ENCODE measurements at places on chromosomes 5 and 9.
A peak's percentile ranks its signal among the peaks of the same experiment; 100 is the strongest.

DNA sequence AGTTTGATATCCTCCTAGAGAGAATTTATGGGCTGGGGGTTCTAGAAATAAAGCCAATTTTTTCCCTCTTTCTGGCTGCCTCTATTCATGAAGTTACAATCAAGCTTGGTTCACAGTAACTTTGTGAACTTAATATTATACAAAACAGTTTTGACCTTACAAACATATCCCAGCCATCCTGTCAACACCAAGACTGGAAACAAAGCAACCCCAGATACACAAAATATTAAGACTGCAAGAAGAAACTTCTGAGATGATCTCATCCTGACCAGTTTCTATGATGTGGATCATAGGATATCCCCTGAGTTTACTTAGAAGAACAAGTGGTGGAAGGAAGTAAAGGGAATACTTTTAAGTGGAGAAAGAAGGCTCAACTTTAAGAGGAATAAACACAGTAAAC lies 28.3 kb upstream of the CER1 start:
- H3K27me3 ChIP-seq: no peaks in the 10 kb centered on the region
- H3K4me1 ChIP-seq: no peaks in the 10 kb centered on the region
- no peaks in the 10 kb centered on the region for H3K36me3 ChIP-seq
- H3K4me3 ChIP-seq: no peak overlapping the region
- H3K27ac ChIP-seq: no peak overlapping the region
- no peak for DNase-seq

DNA sequence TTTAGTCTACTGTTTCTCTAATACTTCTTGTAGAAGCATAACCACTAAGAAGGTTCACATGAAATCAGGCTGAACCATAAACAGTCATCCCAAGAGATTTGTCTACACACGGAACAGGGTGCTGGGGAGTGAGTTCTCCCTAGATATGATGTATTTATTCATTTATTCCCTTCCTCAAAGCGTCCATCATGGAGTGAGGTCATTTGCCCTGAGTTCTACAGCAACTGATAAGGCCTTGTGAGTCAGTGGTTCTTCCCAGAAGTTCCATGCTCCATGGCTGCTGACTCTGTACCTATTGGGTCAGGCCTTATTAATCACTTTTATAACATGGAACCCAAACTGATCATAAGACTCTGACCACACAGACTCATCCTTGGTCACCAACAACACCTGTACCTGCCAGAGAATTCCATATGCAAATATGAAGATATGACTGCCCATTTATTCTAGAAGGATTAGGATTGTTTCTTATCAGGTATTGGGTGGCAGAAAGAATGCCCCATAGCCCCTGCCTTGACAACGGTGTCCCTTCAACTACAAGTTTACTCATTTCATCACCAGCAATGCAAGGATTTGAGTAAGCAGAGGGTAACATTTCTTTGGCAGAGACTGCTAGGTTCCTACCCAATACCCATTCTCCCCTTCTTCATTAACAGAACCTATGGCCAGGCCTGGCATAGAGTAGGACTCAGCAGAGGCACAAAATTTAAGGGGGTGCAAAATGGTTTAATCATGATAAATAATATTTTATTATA lies 118.1 kb downstream of the LHFPL2 start:
- H3K4me1 ChIP-seq: no peaks in the 10 kb centered on the region
- no peaks in the 10 kb centered on the region for H3K27me3 ChIP-seq
- no peak for DNase-seq

DNA sequence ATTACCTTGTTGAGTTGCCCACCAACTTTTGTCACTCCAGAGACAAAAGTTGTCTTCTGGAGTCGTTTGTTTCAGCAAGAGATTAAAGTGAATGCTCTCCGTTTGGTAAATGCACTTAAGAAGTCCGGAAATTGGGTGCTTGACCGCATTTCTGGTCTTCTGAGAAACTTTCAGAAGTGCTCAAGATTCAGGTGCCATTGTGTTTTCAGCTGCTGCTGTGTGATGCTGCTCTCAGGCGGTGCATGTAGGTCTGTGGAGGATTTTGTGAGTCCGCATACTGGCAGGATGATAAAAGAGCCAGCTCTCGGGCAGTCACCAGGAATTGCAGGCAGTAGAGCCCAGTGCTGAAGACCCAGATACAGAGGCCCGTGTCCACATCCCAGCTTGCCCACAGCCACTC lies 5.9 kb upstream of the NFIL3 start:
- peaks cover 33% of the 10 kb centered on the region for H3K27me3 ChIP-seq
- H3K4me3 ChIP-seq: no peak overlapping the region
- peak overlapping the region; percentile 15 for H3K27ac ChIP-seq
- no peaks in the 10 kb centered on the region for H3K36me3 ChIP-seq
- no peaks in the 10 kb centered on the region for H3K4me1 ChIP-seq
- DNase-seq: no peak

DNA sequence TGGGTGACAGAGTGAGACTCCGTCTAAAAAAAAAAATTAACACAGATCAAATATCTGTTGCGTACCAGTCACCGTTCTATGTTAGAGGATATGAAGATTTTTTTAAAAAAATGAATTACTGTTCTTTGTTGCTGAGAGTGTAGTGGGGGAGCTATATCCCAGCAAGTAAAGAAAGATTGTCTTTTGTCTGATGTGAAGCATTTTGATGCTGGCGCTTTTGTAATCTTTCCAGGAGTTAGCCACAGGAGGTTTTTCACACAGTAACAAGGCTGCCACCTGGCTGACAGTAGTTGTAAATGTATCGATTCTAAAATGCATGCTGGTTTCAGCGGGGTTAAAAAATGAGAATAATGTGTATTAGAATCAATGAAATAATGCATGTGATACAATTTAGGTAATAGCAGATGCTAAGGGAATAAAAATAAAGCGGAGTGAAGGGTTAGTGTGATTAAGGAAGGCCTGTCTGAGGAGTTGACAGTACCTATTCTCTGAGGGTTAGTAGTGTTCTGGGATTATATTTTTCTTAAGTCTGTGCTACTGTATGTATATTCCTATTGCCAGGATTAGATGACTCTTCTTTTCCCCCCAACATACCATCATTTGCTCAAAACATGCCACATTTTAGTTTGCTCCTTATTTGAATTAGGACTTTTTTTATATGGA lies 3.4 kb downstream of the LMNB1 start:
- H3K4me3 ChIP-seq: peak overlapping the region; percentile 17
- peak; percentile 61 for DNase-seq
- H3K27ac ChIP-seq: no peak overlapping the region
- no peaks in the 10 kb centered on the region for H3K27me3 ChIP-seq
- peaks cover 3% of the 10 kb centered on the region for H3K36me3 ChIP-seq

DNA sequence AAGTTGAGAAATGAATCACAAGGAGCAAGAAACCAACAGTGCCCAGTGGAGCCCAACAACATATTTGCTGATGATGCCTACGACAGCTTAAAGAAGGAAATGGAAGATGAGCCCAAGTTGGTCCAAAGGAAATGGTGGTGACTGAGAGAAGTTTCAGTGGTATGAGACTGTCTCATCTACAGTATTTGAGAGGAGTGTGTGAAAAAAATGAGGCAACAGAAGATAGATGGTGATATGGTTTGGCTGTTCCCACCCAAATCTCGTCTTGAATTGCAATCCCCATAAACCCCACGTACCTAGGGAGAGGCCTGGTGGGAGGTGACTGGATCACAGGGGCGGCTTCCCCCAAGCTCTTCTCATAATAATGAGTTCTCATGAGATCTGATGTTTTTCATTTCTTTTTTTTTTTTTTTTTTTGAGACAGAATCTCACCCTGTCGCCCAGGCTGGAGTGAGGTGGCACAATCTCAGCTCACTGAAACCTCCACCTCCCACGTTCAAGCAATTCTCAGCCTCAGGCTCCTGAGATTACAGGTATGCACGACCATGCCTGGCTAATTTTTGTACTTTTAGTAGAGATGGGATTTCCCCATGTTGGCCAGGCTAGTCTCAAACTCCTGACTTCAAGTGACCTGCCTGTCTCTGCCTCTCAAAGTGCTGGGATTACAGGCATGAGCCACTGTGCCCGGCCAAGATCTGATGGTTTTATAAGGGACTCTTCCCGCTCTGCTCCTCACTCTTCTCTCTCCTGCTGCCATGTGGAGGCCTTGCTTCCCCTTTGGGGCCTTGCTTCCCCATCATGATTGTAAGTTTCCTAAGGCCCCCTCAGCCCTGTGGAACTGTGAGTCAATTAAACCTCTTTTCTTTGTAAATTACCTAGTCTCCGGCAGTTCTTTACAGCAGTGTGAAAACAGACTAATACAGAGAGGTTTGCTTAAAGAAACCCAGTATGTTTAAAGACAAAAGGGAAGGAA lies 30.2 kb downstream of the EFCAB9 start:
- no peaks in the 10 kb centered on the region for H3K27me3 ChIP-seq
- no peaks in the 10 kb centered on the region for H3K4me1 ChIP-seq
- DNase-seq: no peak
- H3K4me3 ChIP-seq: no peak overlapping the region
- no peak overlapping the region for H3K27ac ChIP-seq

DNA sequence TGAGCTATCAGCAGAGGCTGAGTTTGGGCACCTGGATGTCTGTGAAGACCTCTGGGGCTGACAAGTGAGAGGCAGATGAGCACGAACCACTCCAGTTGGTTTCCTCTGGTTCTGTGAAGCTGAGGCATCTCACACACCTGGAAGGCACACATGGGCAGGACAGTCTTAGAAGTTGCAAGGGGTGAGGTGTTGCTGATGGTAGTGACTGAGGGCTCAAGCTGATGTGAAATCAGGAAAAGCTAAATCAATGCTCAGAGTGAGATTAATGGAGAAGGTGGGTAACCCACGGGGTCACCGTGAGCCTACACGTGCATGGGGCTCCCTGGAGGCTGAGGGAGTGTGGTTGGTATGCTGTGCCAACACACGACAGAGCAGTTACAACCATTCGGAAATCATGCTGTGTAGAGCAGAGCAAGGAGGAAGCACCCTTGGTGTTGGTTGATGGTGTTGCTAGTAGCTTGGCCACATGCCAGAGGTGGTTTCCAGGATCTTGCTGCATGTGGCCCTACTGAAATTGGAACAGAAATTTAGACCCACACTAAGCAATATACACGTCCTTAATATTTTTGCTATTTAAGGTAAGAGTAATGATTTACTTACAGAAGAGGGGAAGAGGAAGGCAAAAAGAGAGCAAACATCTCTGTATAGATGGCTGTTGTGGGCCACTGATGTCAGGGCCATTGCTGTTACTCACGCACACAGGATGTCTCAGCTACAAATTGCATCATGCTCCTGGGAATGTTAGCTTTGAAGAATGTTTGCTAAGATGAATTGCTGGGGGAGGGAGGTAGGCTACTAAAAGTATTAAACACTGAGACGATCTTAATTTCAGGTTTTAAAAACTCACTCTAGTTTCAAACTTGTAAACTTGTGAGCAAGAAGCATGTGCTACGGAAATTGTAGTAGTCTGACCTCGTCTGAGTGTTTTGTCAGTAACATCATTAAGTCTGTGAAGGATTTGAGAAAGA lies 170.5 kb downstream of the ARHGEF28 start:
- peaks cover 2% of the 10 kb centered on the region for H3K4me1 ChIP-seq
- no peaks in the 10 kb centered on the region for H3K36me3 ChIP-seq
- DNase-seq: no peak
- no peak overlapping the region for H3K27ac ChIP-seq
- no peak overlapping the region for H3K4me3 ChIP-seq
- no peaks in the 10 kb centered on the region for H3K27me3 ChIP-seq

DNA sequence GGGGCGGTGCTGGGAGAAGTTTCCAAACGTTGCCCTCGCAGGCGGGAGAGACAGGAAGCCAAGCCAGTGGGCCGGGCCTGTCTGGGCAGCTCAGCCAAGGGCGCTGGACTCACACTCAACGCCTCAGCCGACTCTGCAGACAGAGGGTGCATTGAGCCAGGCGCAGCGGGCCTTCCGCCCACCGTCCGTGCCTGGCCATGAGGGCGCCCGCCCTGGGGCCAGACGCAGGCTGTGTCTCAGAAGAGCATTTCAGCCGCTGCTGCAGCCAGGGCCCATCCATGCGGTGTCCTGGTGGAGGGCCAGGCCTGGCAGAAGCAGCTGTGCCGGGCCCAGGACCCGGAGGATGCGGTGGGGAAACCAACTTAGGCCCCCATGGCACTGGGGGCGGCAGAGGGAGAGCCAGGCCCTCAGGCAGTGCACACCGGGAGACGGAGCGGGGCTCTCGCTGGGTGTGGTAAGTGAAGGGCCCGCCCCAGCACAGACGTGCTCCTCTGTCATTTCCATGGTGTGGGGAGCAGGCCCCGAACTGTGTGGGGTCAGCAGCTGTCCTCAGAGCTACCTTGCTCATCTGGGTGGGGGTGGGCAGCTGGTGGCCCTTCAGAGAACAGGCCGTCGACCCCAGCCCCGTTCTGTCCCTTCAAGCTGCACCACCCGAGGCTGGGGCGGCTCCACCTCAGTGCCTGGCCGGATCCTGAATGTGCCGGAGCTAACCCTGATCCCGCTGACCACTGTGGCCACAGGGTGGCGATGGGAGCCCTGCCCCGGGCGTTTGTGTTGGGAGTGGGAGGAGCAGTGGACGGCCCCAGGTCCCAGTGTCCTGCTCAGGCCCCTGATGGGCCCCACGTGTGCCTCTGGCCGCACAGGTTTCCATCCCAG lies 18.0 kb downstream of the DNLZ start:
- no peak overlapping the region for H3K27ac ChIP-seq
- H3K27me3 ChIP-seq: no peaks in the 10 kb centered on the region
- no peaks in the 10 kb centered on the region for H3K36me3 ChIP-seq
- H3K4me3 ChIP-seq: no peak overlapping the region
- DNase-seq: no peak
- no peaks in the 10 kb centered on the region for H3K4me1 ChIP-seq

- DNase-seq: no peak
- H3K36me3 ChIP-seq: no peaks in the 10 kb centered on the region
These were observed 53.8 kb downstream of the TTC39B start for GRCh38 chr9:15253197-15253596.

DNA sequence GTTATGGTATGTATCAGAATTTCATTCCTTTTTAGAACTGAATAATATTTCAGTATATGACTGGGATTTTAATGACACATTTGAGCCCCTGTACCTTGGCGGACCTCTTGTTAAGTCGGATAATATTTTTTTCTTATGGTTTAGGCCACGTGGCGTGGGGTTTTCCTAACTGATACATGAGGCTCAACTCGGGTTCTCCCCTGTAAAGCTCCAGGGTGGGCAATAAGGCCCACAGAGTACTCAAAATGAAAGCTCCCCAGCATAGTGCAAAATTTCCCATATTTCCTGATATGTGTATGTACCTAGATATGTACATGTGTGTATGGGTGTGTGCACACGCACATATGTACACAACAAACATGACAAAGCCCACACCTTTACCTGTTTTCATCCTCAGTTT lies 24.5 kb downstream of the TICAM2 start:
- H3K4me3 ChIP-seq: no peak overlapping the region
- H3K4me1 ChIP-seq: no peaks in the 10 kb centered on the region
- DNase-seq: no peak
- no peaks in the 10 kb centered on the region for H3K27me3 ChIP-seq
- no peak overlapping the region for H3K27ac ChIP-seq

DNA sequence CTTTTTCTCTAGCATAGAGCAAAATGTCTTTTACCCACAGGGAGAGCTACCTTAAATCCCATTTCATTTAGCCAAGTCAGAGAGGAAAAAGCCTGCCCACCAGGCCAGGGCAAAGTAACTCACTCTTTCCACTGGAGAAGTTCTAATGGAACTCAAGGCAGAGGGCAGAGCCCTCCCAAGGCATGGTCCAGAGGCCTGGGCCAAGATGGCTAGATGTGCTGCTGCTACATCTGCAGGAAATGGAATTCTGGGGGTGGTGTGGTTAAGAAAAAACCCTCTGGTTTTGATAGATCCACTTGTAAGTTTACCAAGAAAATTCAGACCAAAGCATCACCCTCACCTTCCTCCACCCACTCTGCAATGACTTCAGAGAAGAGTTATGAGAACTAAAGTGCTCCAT lies 37.3 kb downstream of the CSF2 start:
- no peaks in the 10 kb centered on the region for H3K27me3 ChIP-seq
- DNase-seq: no peak
- H3K4me1 ChIP-seq: no peaks in the 10 kb centered on the region
- H3K27ac ChIP-seq: no peak overlapping the region
- no peak overlapping the region for H3K4me3 ChIP-seq
- no peaks in the 10 kb centered on the region for H3K36me3 ChIP-seq
